GM12892 (cell line): ENCODE measurements at places on chromosomes 16 and 17.

GRCh38 chr17:50355701-50356341, 9.9 kb downstream of the XYLT2 start:
- no peak for DNase-seq

GRCh38 chr16:59899940-59900339, 1165.8 kb upstream of the GOT2 start:
- no peak for DNase-seq

- DNase-seq = peak; percentile 71
Observed at GRCh38 chr17:44221084-44221861, 1.8 kb upstream of the UBTF start.

DNA sequence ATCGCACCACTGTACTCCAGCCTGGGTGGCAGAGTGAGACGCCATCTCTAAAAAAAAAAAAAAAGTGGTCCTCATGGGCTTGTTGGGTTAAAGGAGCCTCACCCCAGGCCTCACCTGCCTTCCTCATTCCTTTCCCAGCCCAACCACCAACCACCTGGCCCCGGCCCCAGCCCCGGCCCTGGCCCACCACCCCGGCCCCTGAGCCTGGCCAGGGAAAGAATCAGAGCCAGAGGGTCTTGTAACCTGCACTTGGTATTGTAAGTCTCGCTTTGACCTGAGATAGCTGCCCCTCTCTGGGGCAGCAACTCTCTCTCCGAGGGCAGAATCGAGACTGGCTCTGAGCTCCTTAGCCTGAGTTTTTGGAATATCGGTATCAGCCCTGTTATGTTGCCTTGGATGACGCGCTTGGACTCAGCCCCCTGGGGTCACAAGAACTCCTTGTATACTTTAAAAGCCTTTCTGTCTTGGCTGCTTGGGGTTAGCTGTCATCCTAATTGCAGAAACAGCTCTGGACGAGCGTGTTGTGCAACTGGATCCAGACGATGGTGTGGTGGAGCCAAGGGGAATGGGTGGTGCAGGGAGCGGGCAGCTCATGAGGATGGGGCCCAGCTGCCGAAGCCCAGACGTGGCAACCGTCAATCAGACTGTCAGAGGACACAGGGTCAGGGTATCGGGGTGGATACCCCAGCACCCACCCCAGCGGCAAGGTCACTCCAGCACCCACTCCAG, 14.6 kb downstream of the SMTNL2 start:
- no peak for DNase-seq

DNA sequence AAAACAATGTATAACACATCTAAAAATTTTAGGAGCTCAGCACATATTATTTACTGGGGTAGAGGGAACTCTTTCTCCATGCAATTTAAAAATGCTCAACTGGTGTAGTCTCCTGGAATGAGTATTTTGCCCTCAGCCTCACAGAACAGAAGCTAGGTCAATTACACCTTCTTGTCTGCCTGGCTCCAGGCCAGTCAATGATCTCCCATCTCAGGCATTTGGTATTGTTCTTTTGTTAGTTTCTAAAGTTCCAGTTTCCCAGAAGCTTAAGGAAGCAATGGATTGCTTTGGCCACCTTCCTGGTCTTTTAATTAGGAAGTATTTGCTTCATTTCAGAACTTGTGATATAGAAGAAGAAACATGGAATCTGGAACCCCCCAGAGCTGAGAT, 360.3 kb upstream of the ASIC2 start:
- DNase-seq = no peak

- DNase-seq = peak; percentile 55
Observed at GRCh38 chr17:17919169-17920107, 52.8 kb downstream of the TOM1L2 start.

GRCh38 chr17:514584-514983, 162.0 kb upstream of the RPH3AL start:
- no peak for DNase-seq

DNA sequence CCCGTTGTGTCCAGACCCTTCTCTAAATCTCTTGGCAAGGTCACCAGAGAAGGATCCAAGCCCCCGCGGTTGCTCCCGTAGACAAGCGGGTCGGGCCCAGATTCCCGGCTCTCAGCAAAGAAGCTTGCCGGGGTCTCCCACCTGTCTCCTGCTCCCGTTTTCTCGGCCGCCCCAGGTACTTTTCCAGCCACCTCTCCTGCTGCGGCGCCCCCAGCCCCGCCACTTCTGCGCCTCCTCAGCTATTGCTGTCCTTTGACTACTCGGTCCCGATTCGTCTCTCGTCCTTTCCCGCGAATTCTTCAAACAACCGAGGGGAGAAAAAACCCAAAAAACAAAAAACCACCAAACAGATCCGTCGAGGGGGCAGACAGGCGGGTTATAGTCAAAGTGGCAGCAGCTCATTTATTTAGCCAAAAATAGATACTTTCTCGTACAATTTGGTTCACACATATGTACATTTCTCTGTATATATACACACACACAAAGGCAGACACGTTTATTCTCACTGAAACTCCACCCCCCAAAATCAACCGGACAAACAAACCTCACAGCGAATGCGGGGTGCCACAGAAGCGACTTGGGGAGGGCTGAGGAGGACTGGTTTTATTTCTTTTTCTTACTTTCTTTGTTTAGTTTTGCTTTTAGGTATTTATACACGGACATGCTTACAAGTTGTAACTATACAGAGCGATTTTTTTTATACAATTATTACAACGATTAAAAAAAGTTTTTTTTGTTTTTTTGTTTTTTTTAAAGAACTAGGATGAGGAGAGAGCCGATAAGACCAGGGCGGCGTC, 3.5 kb downstream of the IRX3 start:
- DNase-seq = no peak

- DNase-seq = no peak
Observed at GRCh38 chr17:40579471-40579870, 14.2 kb upstream of the CCR7 start.

- no peak for DNase-seq
Observed at GRCh38 chr16:52680993-52681392, 134.1 kb upstream of the TOX3 start.

DNA sequence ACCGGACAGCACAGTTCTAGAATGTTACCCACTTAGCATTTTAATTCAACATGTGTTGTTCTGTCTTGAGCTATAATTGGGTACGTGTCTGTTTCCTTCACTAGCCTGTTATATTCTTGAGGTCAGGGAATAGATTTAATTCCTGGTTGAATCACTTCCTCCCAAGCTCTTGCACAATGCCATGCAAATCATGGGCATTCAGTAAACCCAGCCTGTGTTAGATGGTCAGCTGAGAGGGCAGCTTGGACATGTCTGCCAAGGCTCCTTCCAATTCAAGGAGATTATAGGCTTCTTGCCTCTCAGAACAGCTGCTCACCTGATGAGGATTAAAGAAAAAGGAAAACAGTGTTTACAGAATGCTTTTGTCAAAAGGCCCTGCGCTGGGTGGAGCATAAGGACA, 12.6 kb downstream of the C1QTNF1 start:
- DNase-seq = no peak

GRCh38 chr16:69839798-69840409, 77.8 kb downstream of the WWP2 start:
- no peak for DNase-seq

- DNase-seq = no peak
Observed at GRCh38 chr16:49051576-49051975, 230.1 kb downstream of the CBLN1 start.

- peak; percentile 57 for DNase-seq
Observed at GRCh38 chr16:30472328-30472942, at the start of gene ITGAL. TSS of gene ITGAL (plus strand) at chr16:30472742. CDS start at chr16:30472838, 96 bp downstream.

GRCh38 chr16:46973996-46974324, 486 bp upstream of the DNAJA2 start:
- no peak for DNase-seq

DNA sequence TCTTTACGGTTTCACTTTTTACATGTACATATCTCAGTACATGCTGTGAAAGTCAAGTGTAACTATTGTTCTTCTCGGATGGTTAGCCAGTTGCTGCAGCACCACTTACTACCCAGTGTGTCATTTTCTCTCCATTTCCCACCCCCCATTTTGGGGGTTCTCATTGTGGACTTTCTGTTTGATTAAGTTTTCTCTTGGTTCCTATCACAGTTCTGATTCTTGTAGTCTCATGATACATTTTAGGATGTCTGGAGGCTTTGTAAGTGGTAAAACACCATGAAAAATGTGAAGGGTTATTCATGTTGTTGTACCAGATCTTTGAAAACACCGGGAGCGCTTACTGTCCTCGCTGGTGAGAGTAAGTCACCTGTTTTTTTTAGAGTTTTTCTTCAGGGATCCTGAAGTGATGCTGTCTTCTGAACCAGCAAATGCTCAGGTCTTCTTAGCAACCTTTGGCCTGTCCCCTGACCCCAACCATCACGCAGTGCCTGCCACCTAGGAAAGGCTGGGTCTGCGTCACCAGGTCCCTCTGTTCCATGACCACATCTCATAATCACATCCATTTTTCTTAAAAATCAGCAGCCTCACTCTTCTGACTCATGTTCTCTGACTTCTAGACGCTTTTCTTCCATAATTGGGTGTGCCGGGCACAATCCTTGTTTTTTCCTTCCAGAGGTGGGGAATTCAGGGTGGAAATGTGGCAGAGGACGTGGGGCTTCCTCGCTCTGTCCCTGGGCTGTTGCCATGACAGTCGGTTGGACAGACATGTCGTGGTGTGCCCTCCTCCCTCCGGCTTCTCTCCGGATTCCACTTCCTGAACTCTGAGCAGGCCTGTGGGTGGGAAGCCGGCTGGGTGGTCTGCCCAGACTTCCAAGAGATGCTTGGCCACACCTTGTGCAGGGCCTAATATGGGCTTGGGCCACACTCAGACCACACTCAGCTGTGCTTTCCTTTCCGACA, 102.6 kb downstream of the NTN1 start:
- no peak for DNase-seq

DNA sequence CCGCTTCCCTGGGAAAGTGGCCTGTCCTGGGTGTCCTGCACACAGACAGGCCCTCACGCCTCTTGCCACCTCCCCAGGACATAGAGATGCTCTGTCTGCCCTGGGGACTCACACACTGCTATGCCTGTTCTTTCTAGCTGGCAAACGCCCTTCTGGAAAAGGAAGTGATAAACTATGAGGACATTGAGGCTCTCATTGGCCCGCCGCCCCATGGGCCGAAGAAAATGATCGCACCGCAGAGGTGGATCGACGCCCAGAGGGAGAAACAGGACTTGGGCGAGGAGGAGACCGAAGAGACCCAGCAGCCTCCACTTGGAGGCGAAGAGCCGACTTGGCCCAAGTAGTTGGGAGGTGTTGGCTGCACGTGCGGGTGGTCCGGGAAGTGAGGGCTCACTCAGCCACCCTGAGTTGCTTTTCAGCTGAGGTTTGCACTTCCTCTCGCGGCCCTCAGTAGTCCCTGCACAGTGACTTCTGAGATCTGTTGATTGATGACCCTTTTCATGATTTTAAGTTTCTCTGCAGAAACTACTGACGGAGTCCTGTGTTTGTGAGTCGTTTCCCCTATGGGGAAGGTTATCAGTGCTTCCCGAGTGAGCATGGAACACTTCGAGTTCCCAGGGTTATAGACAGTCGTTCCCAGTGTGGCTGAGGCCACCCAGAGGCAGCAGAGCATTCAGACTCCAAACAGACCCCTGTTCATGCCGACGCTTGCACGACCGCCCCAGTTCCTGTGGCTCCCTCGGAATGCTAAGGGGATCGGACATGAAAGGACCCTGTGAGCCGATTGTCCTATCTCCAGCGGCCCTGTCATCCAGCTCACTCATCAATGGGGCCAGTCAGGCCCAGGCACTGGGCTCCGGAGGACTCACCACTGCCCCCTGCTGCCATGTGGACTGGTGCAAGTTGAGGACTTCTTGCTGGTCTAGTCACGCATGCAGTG, 3.5 kb upstream of the RPL13 start:
- peak; percentile 66 for DNase-seq

GRCh38 chr17:56781906-56782305, 51.8 kb downstream of the C17orf67 start:
- DNase-seq = no peak

DNA sequence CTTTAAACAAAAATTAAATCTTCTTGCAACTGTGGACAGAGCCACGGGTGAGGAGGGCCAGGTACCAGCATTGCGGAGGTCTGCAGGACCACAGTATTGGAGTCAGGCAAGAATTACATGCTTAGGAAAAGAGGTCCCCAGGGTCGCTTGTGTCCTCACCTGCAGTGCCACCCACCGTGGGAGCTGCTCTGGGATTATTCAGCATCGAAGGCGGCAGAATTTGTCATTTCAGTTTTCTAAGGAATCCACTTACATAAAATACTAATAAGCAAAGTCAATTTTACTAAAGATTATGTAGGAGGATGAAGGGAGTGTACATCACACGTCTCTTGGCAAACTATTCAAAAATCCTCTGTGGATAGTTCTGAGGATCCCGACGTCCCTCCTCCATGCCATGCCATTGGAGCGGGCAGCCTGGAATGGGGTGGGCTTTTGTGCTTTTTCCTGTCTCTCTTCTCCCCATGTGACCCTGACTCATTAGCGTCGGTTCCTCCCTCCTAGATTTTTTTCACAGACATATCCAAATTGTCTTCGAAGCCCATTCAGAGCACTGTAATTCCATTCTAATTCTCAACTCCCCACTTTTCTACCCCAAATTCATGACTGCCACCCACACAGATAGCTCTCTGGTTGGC, 3.0 kb upstream of the PIK3R6 start:
- DNase-seq = no peak

GRCh38 chr16:65121870-65122723, at the start of gene CDH11:
TSS of gene CDH11 (minus strand) at chr16:65122063. CDS start at chr16:65004869, 117,194 bp downstream.
- no peak for DNase-seq

- no peak for DNase-seq
Observed at GRCh38 chr17:10622617-10623485, 34.3 kb downstream of the MYH3 start.

DNA sequence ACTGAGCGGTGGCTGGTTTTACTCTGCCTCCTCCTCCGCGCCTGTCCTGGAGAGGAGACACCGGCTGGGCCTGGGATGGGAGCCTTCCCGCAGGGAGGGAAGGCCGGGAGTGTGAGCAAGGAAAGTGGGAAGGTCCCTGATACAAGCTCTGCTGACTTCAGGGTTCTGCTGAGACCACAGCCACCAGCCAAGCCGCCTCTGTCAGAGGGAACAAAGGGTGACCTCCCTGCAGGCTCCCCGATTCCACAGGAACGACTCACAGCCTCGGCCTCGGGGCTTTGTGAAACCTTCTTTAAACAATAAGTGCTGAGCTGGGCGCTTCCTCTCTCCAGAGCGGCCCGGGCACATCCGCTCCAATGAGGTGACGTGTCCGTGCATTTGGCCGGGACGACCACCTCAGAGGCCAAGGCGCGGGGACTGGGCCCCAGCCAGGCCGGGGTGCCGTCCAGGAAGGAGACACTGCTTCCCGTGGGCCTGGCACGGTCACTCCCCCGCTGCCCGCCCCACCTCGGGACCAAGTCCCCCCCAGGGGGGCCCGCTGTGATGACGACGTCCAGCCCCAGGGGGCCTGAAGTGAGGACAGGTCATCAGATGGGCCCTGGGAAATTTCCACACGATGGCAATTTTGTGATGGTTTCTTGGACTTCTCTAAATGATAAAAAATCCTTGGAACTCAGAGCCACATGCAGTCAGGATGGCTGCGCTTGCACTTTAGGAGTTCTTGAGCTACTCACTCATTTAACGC, 11.8 kb upstream of the CIBAR2 start:
- DNase-seq = no peak
